Activated CD4-positive, alpha-beta T cell treated with anti-CD3 and anti-CD28 coated beads for 48 hours (primary cell): ENCODE measurements at places on chromosomes 5 and 9.

DNA sequence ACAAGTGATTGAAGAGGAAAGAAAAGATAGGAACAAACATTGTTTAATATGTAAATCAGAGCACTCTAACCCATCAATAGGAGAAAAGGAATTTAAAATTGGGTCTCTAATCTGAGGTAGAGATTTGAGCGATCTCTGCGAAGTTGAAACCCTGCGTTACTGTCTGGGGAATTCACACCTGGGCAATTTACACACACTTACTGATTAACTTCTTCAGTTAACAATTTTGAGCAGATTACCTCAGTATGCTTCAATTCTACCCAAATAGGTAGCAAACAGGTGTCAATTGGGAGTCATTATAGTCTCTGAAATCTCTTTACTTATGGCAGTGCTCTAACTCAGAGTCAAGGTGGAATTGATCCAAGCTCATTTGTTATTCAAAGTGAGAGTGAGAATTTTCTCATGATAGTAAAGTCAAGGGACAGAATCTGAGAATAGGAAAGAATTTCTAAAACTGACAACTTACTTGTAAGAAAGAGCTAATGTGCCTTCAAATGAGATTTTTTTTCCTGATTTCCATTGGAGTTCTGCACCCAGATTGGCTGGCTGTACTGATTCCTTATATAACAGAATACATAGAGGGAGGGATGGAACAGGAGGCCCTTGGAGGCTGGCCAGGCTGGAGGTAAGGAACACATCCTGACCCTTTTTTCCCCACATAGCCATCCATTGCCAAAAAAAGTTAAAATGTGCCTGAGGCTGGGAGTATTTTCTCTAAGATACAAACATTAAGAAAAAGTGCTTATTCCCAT, 27.1 kb upstream of the IFNA14 start:
- DNase-seq: no peak

DNA sequence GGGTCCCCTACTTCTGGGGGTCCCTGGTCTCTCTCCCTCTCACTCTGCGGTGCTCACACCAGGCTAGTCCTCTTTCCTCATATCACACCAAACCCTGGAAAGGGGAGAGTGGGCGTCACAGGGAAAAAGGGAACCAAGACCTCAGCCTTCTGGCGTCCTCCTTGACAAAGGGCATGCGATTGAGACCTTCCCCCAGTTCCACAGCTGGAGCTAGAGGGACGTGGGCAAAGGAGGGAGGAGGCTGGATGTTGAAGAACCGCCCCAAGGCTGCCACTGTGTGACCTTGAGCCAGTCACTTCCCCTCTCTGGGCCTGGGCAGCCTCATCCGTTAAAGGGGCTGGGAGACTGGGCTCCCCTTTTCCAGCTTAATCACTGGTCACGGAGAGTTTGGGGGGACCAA, 18.5 kb upstream of the TOR2A start:
- DNase-seq: no peak

DNA sequence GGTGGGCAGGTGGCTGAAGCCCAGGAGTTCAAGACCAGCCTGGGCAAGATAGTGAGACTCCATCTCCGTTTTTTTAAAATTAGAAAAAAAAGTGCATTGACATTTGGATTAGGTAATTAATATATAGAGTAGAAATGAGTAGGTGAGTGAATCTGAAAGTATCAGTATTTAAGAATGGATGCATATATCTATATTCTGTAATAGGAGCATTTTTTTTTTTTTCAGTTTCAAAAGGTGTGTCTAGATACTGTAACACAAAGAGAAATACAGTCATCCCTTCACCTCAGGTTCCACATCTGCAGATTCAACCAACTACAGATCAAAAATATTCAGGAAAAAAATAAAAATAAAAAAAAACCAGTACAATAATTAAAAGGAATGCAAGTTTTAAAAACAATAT, 50.8 kb downstream of the RBM27 start:
- DNase-seq: no peak

DNA sequence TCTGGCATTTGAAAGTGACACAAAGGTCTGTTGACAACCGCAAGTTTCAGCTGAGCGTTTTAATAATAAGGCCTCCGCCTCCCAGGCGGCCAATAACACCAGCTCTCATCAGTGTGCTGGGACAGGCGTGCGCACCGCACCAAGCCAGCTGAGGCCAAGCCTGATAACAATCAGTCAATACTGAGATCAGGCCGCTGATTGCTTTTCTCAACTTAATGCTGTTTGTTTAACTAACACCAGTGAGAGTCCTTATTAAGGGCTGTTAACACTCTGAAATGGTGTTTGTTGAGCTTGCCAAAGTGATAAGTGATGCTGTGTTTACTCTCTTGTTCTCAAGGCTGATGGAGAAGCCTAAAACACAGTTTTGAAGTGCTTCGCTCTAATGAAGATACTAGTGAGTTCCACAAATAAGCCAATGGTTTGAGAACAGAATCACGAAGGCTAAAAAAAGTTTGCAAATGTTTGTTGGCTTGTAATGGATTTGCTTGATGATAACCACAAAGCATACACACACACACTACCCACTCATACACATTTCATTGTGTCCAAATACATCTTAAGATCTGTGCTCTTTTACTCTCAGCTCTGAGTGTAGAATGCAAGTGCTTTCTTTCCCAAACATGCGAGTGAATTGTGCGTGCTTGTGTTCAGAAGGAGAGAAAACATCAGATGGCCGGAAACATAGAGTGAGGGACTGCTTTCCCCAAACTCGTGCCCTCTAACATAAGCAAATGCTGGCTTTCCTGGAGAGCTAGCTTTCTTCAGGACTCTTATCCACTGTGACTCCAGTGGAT, 330.4 kb upstream of the KLF4 start:
- no peak for DNase-seq

DNA sequence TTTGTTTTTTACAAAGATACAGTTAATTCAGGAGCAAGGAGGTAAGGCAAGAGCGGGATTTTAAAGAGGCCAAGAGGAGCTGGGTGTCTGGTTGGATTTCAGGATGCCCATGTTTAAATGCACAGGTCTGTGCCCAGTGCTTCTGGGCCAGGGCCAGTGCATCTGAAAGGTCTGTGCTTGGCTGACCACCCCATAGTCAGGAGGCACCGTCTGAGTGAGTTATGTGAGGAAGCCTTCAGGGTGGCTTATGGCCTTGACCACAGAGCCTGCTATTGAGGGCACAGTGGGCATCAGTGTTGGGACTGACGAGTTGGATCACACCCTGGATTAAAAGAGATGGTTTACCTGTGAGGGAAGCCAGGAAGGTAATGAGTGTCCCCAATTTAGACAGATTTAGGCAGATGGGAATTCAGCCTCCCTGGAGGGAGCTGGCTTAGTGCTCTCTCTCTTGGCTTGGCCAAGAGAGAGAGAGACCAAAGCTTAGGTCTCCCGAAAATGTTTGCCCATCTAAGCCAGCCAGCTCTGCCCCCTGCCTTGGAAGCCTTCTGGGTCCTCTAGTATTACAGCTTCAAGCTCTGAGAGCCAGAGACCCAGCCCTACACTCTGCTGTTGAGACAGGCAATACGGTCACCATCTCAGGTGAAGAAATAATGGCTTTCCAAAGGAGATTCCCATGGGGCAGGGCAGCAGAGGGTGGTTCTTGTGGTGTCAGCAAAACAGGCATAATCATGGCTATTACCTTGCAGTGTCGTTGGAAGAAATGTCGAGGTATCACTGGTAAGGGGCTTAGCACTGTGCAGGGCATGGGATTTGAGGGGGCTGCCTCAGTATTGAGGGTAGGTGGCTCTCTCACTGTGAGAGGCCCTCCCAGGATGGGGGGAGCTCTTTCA, 68.6 kb downstream of the RGS3 start:
- no peak for DNase-seq

GRCh38 chr5:80034559-80034958, 589 bp upstream of the THBS4 start:
- DNase-seq: no peak

DNA sequence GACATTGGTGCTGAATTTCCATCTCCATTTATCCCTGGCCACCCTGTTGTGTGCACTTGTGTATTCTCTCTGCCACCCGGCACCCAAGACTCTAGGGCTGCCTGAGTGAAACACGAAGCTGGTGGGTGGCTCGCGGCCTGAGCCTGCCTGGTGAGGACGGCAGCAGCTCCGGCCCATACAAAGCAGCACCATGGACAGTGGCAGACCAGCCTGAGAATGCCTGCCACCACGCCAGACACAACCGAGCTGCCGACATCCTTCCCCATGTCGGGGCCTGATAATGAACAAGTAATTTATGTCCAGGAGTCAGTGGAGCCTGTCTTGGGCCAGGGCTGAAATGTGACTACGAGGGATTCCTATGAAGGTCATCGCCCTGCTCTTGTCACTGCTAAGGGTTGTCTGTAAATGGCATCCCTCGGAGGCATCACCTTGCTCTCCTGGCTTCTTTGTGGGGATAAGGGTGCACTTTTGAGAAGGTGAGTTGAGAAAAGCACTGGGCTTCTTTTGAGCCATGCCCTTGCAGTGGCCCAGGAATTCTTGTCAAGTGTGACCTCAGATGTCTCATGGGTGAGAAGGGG, 175.7 kb downstream of the MELK start:
- peak; percentile 48 for DNase-seq

DNA sequence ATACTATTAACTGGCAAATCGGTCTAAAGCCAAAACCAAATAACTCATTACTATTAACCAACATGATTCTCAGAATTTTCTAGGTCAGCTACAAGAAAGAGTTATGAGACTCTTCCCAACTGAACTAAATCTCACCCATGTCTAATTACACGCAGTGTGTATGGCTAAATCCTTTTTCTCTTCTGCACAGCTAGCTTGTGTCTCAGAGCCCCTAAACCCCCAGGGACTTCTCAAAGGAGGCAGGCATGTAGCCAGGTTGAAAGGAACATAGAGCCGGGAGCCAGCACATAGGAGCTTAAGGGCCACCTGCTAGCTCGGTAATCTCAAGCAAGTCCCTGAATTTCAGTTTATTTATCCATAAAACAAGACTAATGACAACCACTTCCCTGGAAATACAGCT, 2.2 kb upstream of the GZMK start:
- DNase-seq: no peak

- no peak for DNase-seq
Observed at GRCh38 chr5:104370523-104370922, 807.9 kb upstream of the NUDT12 start.

DNA sequence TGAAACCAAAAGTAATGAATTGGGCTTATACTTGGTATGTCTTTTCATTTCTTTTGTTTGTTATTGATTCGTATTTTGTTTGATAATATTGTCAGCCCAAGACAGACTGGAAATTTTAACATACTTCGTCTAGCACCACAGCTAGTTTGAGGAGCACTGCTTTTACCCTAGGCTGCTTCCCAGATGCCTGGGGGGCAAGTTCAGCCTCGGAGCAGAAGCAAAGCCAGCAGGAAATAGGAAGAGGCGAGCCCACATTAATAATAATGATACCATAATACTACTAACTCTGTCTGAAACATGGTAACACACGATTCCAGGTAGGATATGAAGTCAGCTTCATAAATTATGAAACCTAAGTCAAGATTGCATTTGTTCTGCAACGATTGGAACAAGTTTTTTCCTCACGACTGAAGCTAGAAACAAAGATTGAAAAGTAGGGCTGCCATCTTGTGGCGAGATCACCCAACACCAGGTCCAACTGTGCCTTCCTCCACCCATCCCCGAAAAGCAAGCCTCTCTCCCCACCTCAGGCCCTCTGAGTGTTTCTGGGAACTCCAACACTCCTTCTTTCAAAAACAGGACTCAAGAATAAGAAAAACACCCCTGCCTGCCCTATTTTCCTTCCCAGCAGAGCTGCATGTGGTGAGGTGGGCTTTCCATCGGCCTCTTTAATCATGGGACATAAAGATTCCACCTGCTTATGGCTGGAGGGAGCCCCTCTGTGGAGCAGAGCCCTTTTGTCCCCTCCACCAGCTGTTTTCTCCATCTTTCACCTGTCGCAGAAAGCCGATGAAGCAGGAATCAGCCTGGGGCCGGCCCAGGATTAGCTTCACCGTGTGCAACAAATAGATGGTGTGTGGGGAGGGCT, 236.4 kb downstream of the CAAP1 start:
- no peak for DNase-seq

DNA sequence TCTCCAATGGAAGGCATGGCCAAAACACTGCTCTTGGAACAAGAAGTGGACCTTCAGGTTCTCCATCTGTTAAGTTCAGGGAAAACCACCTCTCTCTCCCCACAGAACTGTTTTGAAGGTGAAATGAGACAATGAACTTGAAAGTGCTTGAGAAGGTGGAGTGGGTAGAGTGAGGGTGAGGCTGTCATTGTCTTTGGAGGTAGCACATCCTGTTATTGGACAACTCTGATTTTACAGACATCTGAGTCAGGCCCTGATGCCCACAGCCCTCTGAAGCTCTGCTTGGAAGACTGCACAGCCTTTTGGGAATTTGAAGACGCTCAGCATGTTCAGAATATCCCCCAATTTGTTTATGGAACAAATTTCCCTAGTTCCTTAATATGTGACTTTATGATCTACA, 27.6 kb upstream of the TEX48 start:
- DNase-seq: no peak

DNA sequence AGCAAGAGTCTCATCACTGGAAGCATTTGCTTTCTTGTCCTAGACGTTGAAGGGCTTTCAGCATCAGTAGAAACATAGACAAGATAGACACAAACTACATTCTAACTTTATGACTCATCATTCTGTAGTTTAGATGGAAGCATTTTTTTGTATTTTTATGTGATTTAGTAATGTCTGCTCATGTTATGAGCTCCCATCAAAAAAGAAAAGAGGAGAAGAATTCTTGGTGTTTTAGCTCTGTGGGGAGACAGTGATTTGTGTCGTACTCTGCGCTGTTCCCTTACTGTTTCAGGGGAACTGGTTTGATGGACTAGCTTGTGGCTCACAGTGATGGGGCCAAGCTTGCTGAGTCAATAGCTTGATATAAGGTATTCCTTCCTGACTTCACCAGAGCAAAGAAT, 159.2 kb upstream of the WWC1 start:
- DNase-seq: no peak

DNA sequence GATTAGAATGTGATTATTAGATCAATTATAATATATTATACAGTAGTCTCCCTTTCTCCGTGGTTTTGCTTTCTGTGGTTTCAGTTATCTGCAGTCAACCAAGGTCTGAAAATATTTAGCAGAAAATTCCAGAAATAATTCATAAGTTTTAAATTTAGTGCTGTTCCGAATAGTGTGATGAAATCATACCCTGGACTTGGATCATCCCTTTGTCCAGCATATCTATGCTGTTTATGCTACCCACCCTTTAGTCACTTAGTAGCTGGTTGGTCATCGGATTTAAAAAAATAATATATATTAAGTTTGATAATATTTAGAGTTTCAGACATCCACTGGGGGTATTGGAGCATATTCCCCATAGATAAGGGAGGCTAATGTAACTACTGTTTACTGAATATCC, 19.6 kb downstream of the RMI1 start:
- no peak for DNase-seq

- DNase-seq: no peak
Observed at GRCh38 chr5:34584165-34584564, 72.0 kb upstream of the RAI14 start.

DNA sequence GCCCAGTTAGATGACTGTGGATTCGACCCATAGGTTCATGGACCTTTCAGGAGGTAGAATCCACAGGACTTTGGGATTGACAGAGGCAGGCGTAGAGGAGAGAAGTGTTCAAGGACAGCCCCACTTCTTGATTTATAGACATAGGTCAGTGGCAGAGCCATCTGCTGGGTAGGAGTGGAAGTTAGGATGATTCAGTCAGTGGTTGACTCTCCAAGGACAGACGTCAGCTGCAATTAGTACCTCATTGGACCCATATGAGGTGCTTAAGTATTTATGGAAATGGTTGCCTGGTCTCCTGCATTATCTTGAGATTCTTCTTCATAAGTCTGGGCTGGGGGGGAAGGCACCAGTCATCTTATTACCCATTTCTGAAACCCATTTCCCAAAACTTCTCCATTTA, 70.9 kb downstream of the SH3RF2 start:
- no peak for DNase-seq
